ENCODE measurements at places on chromosomes 6 and 20.
A peak's percentile ranks its signal among the peaks of the same experiment; 100 is the strongest.

DNA sequence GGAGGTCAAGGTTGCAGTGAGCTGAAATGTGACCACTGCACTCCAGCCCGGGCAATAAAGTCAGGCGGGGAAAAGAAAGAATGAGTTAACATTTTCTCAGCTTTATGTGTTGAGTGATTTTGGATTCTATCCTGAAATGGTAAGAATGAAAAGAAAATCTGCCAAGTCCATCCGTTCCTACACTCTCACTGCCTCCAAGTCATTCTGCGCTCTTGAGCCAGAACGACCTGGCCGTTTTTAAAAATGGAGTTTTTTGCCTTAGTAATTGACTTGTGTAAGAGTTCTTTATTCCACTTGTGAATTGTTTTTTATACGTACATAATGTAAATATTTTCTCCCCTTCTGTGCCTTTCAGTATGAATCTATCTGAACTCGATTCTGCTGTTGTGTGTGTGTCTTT is 28.7 kb downstream of the DNAJC5 start:
- no peak for DNase-seq
- H3K4me1 ChIP-seq, result peaks cover 2% of the 10 kb centered on the region
- H3K4me3 ChIP-seq, result no peak overlapping the region
- H3K27ac ChIP-seq, result peak overlapping the region; percentile 2
- no peaks in the 10 kb centered on the region for H3K27me3 ChIP-seq
- H3K36me3 ChIP-seq, result peaks cover 10% of the 10 kb centered on the region

DNA sequence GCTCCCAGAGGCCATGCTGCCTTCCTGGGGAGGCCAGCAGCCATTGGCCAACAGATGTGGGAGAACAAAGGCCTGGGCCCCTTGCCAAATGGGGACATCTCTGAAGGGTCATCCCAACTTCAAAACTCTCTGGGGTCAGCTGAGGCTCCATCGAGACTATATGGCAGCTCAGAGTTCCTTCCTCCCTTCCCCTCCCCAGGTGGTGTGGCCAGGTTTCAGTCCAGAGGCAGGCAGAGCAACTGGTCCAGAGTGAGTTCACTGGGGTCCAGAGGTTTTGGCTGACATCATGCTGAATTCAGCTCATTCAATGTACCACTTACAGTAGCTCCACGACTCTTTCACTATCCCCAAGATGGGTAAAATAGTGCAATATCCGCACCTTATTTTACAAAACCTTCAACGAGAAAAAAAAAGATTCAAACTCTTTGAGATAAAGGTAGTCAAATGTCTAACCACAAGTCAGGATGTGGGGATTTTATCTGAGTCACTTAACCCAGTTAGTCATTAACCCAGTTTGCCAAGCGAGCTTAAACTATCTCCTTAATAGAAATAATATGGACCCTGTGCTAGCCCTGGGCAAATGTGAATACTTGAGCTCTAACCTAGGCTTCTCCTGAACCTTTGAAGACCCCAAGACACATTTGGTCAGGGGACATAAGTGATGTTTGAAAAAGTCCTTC is 108.4 kb upstream of the PLEKHG1 start:
- peaks cover 21% of the 10 kb centered on the region for H3K4me1 ChIP-seq
- peaks cover 2% of the 10 kb centered on the region for H3K36me3 ChIP-seq
- peaks cover 5% of the 10 kb centered on the region for H3K27me3 ChIP-seq
- peak overlapping the region; percentile 90 for H3K27ac ChIP-seq
- no peak overlapping the region for H3K4me3 ChIP-seq

DNA sequence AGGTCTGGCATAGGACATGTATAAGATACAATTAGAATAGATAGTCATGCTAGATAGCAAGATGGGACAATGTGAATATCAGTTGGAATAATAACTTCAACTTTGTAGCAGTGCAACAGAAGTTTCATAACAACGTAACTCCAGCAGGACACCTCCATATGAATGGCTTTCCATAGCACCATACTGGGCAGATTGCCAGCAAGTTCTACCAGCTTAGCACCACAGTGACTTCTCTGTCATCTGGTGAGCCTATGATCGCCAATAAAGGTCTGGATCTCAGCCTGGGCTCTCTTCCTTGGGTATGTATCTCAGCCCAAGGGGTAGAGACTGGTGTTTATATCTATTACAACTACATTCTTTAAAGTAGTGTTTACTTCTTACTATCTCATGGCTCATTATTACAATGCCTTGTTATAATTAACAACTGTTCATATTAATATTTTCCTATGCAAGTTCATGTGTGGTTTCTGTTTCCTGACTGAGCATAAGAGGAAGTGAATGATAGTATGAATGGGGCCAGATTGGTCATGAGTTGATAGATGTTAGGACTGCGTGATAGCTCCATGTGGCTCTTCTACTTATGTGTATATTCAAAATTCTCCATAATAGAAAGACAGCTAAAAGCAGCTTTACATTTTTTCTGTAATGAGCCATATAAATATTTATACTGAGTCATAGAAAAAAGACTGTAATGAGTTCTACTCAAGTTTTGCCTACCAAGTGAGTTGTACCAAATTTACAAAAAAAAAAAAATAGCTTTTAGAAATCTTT is 22.9 kb downstream of the HTR1B start:
- no peaks in the 10 kb centered on the region for H3K27me3 ChIP-seq
- no peaks in the 10 kb centered on the region for H3K36me3 ChIP-seq
- no peak overlapping the region for H3K27ac ChIP-seq
- H3K4me3 ChIP-seq, result no peak overlapping the region
- DNase-seq, result no peak
- no peaks in the 10 kb centered on the region for H3K4me1 ChIP-seq

DNA sequence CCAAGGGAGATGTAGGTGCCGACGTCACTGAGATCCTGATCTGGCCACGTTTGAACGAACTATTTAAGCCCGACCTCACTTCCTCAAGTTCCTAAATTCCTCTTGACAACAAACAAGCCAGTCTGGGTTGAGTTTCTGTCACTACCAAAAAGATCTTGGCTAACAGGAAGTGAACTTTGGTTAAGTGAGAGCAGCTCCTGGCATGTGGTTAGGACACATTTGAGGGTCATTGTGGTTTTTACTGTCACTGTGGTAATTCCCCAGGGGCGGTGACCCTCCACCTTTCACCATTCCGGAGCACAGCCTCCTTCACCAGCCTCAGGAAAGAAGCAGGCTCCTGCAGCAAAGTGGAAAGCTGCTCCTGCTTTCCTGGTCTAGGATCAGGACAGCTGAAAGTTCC is 43.1 kb upstream of the ZNF831 start:
- H3K4me1 ChIP-seq, result peaks cover 75% of the 10 kb centered on the region
- DNase-seq, result peak; percentile 67
- H3K4me3 ChIP-seq, result no peak overlapping the region
- H3K27ac ChIP-seq, result peak overlapping the region; percentile 97
- no peaks in the 10 kb centered on the region for H3K27me3 ChIP-seq
- H3K36me3 ChIP-seq, result peaks cover 9% of the 10 kb centered on the region

DNA sequence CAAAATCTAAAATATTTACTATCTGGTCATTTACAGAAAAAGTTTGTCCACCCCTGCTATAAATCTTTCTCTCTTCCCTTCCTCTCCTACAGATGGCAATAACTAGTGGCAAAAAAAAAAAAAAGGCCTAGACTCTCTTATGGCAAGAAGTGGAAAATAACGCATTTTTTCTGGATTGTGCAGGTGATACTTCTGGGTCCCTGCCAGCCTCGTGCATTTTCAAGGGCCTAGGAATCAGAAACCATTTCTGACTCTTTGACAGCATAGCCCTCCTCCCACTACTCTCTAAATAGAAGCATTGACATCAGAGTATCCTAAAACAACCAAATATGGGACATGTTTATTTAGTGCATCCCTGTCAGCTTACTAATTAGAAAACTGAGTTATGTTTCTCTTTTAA is 251.0 kb downstream of the KHDC1L start:
- no peak overlapping the region for H3K4me3 ChIP-seq
- no peak overlapping the region for H3K27ac ChIP-seq
- DNase-seq, result no peak
- no peaks in the 10 kb centered on the region for H3K4me1 ChIP-seq

DNA sequence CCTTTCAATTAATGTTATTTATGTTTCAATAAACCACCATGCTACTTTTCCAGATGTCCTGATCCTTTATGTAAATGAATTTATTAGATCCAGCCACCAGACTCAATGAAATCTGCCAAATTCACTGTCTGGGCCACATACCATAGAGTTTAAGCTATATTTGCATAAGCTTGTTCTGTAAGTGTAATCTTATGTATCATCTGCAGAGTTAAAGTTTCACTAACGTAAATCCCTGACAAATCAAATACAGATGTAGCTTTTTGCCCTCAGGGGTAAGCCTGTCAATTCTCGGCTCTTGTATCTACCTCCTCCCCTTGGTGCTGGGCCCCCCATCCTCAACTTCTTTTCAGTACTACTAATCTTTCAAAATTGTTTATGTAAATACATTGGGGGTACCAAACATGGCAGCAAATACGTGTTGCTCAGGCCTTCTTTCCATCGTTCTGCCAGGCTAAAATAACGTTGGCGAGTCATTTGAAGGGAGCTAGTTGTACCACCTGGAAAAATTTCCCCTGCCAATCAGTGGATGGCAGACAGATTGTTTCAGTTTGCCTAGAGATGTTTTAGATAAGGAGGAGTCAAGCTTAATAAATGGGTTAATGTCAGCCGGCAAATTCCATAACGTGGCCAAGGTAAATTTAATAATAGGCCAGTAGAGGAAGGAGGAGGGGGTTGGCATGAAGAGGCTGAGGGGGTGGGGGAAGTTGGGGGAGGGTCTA is 79.6 kb downstream of the RPS12 start:
- H3K4me3 ChIP-seq, result no peak overlapping the region
- no peak for DNase-seq
- no peak overlapping the region for H3K27ac ChIP-seq
- no peaks in the 10 kb centered on the region for H3K36me3 ChIP-seq

- H3K27ac ChIP-seq, result no peak overlapping the region
- H3K27me3 ChIP-seq, result no peaks in the 10 kb centered on the region
- peaks cover 14% of the 10 kb centered on the region for H3K4me1 ChIP-seq
- H3K36me3 ChIP-seq, result no peaks in the 10 kb centered on the region
Measured at GRCh38 chr6:137357263-137357947, 136.8 kb downstream of the OLIG3 start.

All from activated CD8-positive, alpha-beta T cell treated with anti-CD3 and anti-CD28 coated beads for 36 hours (primary cell).